ENCODE measurements at places on chromosomes 13 and 19.
A peak's percentile ranks its signal among the peaks of the same experiment; 100 is the strongest.

GRCh38 chr19:45752639-45753038 is 16.4 kb downstream of the SIX5 start:
- no peak for DNase-seq
- H3K4me3 ChIP-seq = no peak overlapping the region

DNA sequence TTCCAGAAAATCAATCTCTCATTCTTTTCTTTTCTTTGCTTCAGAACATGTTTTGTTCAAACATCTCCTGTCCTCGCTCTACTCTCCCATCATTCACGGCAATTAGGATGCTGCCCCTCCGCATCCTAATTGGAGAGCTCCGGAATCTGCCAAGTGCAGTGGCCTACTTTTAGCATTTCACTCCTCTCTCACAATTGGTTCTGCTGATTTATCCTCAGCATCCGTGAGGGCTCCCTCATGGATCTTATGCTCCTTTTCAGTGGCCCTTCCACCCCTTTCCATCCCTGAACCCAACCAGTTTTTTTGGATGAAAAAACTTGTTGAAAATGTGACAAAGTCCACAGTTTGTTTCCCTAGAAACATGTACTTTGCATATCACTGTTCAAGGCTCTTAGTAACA is 22.4 kb downstream of the AMER2 start:
- no peaks in the 10 kb centered on the region for H3K27me3 ChIP-seq
- H3K36me3 ChIP-seq = no peaks in the 10 kb centered on the region
- no peak overlapping the region for H3K4me3 ChIP-seq
- no peak for DNase-seq
- no peaks in the 10 kb centered on the region for H3K4me1 ChIP-seq

DNA sequence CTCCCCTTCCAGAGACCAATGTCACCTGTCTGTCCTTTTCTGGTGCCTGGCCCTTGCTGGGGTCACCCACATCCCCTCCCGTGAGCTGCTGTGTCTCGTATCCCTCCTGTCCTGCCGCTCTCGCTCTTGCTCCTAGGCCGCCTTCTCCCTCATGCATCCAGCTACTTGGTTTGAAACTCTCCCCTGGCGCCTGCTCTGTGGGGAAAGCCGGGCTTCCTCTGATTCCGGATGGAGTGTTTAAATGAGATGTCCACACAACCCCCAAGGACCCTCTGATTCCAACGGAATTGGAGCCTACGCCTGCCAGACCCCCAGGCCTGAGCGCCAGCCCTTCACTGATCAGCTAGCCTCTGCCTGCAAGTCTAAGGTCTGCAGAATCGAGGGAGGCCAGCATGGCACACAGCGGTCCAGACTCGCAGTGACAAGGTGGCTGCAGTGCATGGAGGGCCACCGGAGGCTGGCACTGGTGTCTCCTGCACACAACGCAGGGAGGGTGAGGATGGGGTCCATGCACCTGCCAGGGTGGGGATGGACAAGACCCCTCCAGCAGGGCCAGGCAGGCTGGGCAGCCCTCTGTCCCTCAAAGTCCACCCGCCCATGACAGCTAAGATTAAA is 47.2 kb downstream of the RFX2 start:
- H3K4me1 ChIP-seq = peaks cover 32% of the 10 kb centered on the region
- peak overlapping the region; percentile 44 for H3K27ac ChIP-seq
- no peak overlapping the region for H3K4me3 ChIP-seq
- no peaks in the 10 kb centered on the region for H3K27me3 ChIP-seq
- H3K36me3 ChIP-seq = no peaks in the 10 kb centered on the region

DNA sequence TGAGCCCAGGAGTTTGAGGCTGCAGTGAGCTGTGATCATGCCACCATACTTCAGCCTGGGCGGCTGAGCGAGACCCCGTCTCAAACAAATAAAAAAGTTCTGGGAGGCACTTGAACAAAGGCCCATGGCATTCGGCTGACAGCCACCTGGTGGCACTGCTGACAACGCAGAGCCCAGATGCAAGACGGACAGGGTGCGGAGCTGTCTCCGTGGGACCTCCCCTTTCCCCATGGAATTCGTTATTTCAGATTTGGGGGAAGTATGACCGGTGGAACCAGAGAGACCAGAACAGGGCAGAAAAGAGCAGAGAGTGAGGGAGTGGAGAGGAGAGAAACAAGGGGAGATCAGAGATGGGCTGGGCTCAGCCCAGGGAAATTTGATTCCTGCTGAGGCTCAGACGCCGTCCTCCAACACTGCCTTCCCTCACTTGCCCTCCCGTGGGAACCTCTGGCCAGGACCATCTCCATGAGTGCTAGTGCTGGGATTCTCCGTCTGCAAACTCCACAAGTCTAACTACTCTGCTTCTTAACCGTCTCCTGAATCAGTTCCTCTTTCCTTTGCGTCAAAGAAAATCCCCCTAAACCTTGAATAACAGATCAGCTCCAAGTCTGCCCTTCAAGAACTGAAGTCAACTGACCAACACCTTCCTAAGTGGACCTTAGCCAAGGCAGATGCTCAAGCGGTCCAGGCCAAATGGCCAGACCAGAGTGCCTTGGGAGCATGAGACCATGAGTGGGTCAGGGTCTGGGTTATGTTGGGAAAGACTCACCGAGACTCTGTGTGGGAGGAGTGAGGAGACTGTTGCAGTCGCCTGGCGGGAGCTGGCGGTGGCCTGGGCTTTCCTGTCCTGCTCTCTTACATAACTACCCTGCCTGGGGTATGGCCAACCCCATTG is 11.9 kb upstream of the ATF5 start:
- H3K4me1 ChIP-seq = no peaks in the 10 kb centered on the region
- H3K4me3 ChIP-seq = no peak overlapping the region
- no peak for DNase-seq

DNA sequence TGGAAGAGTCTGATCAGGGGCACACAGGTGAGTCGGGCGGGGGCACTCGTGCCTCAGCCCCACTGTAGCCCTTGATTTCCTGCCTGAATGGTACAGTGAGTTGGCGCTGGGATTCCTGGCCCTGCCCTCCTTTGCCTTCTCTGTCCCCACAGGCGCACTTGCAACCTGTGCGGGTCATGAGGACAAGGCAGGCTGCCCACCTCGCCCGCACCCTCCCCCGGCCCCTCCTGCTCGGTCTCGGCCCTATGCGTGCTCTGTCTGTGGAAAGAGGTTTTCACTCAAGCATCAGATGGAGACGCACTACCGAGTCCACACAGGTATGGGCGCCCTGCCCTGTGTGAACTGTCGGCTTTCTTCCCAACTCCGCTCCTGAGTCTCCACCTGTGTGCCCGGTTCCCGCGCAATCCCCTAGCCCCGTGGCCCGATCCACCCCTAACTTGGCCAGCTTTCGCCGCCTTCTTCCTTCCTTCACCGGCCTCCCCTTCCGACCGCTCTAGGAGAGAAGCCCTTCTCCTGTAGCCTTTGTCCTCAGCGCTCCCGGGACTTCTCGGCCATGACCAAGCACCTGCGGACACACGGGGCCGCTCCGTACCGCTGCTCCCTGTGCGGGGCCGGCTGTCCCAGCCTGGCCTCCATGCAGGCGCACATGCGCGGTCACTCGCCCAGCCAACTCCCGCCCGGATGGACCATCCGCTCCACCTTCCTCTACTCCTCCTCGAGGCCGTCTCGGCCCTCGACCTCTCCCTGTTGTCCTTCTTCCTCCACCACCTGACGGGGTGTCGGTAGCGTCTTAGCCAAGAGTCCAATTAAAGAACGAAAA is 1.6 kb upstream of the KMT2B start:
- H3K4me3 ChIP-seq = peak overlapping the region; percentile 84
- peak; percentile 79 for DNase-seq
- peaks cover 15% of the 10 kb centered on the region for H3K4me1 ChIP-seq
- H3K27me3 ChIP-seq = no peaks in the 10 kb centered on the region

Data from pancreas (tissue), 10 donors.